Testis (tissue), 5 donors: ENCODE measurements at places on chromosomes 5 and 9. TPM values are rescaled to one million over a fixed set of nuclear protein-coding genes. Genes with fewer than 3 reads are reported as not detected.

The STING1 gene
- total RNA-seq, result 18.6 TPM

The RMI1 gene
- total RNA-seq, result 13.9 TPM

DNA sequence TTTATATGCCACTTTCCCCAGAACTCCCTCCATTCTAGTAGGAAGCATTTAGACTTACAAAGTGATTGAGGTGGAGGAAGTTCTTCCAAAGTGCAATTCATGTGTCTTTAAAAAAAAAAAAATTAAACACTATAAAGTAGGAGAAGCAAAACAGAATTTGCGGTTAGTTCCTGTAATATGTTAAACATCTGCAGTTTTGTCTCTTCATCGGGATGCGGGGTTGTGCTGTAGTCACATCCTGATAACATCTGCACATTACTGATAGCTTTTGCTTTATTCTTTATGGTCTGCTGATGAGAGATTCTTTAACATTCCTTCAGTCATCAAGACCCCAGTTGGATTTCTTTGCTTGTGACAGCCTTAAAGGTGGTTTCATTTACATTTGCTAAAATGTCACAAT lies 694.3 kb downstream of the NR2F1-AS1 start:
- DNase-seq, result no peak
- H3K27ac ChIP-seq, result no peak overlapping the region
- no peaks in the 10 kb centered on the region for H3K27me3 ChIP-seq
- H3K4me1 ChIP-seq, result no peaks in the 10 kb centered on the region

GRCh38 chr5:113663879-113664541 lies 150.5 kb downstream of the YTHDC2 start:
- H3K27ac ChIP-seq, result no peak overlapping the region
- peak; percentile 75 for DNase-seq
- H3K4me3 ChIP-seq, result no peak overlapping the region
- no peaks in the 10 kb centered on the region for H3K4me1 ChIP-seq

- no peaks in the 10 kb centered on the region for H3K4me1 ChIP-seq
- H3K36me3 ChIP-seq, result no peaks in the 10 kb centered on the region
- no peaks in the 10 kb centered on the region for H3K27me3 ChIP-seq
- no peak overlapping the region for H3K4me3 ChIP-seq
Measured at GRCh38 chr5:60372786-60373185, 327.2 kb downstream of the DEPDC1B start.

GRCh38 chr9:35981699-35982098 lies 23.7 kb upstream of the OR2S2 start:
- H3K27ac ChIP-seq, result no peak overlapping the region
- H3K4me3 ChIP-seq, result no peak overlapping the region
- H3K4me1 ChIP-seq, result no peaks in the 10 kb centered on the region
- no peak for DNase-seq
- H3K27me3 ChIP-seq, result no peaks in the 10 kb centered on the region

GRCh38 chr9:137303151-137303892 lies 1.3 kb upstream of the NRARP start:
- H3K27ac ChIP-seq, result no peak overlapping the region
- DNase-seq, result no peak
- no peaks in the 10 kb centered on the region for H3K36me3 ChIP-seq
- H3K4me3 ChIP-seq, result peak overlapping the region; percentile 48
- H3K4me1 ChIP-seq, result peaks cover 37% of the 10 kb centered on the region
- H3K27me3 ChIP-seq, result no peaks in the 10 kb centered on the region

- DNase-seq, result no peak
- H3K27ac ChIP-seq, result no peak overlapping the region
- no peak overlapping the region for H3K4me3 ChIP-seq
- no peaks in the 10 kb centered on the region for H3K36me3 ChIP-seq
- H3K27me3 ChIP-seq, result no peaks in the 10 kb centered on the region
Measured at GRCh38 chr5:114308508-114308907, 53.4 kb upstream of the KCNN2 start.
